Stimulated activated naive CD8-positive, alpha-beta T cell treated with anti-CD3 and anti-CD28 coated beads, Interleukin-15, amount 100 ng/mL, for 72 hours (primary cell): ENCODE measurements at places on chromosomes 16 and 17.

GRCh38 chr16:30820952-30821421 lies 34.0 kb upstream of the ZNF629 start:
- DNase-seq: no peak

DNA sequence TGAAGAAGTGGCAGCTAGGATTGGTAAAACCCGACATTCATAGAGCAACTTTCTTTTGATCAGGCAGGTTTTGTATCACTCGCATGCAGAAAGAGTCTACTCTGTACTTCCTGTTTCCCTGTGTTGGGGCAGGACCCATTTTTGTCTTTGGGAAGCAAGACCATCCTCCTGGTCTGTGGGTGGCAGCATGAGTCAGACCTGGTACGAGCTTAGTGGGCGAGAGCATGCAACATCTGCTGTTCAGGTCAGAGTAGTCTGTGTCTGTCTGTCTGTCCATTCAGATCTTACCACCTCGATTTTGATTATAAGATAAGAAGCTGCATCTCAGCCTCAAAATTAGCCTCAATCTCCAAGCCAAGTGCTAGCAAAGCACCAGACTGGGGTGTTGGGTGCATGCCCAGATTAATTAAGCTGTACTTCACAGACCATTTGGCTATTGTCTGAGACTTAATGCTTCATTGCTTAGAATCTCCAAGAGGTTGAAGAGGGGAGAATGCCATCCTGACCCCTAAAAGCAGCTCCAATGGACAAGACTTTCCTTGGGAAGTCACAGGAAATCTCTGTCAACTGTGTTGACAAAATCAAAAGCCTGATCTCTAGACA lies 110.9 kb downstream of the XYLT1 start:
- DNase-seq: no peak

DNA sequence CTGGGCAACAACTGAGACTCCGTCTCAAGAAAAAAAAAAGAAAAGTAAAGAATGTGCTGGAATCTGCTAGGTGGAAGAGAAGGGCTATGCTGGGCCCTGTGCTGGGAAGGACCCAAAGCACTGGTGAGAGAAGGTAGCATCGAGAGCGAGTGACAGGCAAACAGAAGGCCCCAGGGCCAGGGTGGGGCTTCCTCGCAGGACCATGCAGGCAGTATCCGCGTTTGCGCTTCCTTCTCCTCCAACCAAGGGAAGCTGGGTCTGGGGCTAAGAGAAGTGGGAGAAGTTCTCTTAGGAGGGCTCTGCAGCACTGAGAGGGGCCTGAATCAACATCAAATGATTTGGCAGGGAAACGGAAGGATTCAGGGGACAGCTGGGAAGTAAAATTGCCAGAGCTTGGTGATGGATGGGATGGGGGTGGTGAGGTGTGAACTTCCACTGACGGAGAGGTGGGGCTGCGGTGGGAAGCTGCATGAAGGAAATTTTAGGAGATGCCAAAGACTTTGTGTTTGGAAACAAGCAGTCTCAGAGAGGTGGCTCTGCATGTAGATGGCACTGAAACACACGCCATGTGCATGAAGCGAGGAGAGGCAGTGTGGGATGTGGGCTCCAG lies 5.2 kb upstream of the ECI1 start:
- DNase-seq: no peak

DNA sequence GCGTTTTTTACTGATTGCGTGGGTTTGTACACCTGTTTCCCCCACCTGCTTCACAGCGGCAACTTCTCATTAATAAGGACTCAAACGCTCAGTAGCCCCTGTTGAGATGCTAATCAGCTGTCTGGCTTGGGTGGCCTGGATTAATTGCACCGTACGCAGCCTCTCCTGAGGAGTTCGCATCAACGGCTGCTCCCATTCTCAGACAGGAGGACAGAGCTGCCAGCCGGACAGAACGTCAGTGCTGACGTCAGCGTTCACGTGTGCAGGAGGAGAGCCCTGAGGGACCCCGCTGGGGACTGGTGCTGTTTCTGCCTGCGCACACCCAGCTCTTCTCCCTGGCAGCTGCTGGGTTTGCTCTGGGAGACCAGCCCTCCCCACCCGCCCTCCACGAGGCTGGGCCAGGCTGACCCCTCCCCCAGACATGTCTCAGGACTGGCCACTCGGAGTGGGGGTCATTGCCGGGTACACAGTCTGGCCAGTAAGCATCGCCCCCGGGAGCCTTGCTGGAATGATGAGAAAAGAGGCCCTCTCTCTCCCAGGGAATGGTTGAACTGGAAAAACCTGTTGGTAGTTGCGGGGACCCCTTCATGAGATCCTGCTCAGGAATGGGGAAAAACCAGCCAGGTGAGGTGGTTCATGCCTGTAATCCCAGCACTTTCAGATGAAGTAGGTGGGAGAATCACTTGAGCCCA lies 5.7 kb upstream of the BANP start:
- peak; percentile 29 for DNase-seq

GRCh38 chr16:63146251-63146650 lies 1110.0 kb upstream of the CDH8 start:
- DNase-seq: no peak

GRCh38 chr16:29154676-29155121 lies 169.8 kb downstream of the LAT start:
- no peak for DNase-seq

DNA sequence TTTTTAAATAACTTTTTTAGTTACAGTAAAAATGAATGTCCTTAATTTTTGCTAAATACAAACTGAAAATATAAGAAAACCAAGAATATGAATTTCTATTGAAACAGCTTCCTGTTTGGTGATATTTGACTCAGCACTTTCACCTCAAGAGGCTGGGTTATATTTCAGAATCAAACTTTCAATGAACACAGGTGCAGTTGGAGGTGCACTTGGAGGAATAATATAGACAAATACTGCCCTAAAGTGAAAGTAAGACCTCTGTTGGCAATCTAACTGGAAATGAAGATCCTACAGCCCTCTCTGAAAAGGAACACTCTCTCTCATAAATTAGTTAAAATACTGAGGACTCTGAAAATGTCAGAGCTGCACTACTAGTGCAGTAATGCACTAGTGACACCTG lies 106.2 kb downstream of the BRIP1 start:
- DNase-seq: no peak
